ENCODE measurements at places on chromosomes 3 and 15.

GRCh38 chr3:197064771-197065170, 35.2 kb upstream of the MELTF start:
- no peak for DNase-seq

- no peak for DNase-seq
Observed at GRCh38 chr15:33194704-33195670, at the start of gene FMN1. Gene FMN1 (minus strand): TSS chr15:33194714. CDS start chr15:33154914, 39,800 bp downstream.

- DNase-seq, result no peak
Observed at GRCh38 chr15:74406992-74407705, 26.6 kb downstream of the SEMA7A start.

DNA sequence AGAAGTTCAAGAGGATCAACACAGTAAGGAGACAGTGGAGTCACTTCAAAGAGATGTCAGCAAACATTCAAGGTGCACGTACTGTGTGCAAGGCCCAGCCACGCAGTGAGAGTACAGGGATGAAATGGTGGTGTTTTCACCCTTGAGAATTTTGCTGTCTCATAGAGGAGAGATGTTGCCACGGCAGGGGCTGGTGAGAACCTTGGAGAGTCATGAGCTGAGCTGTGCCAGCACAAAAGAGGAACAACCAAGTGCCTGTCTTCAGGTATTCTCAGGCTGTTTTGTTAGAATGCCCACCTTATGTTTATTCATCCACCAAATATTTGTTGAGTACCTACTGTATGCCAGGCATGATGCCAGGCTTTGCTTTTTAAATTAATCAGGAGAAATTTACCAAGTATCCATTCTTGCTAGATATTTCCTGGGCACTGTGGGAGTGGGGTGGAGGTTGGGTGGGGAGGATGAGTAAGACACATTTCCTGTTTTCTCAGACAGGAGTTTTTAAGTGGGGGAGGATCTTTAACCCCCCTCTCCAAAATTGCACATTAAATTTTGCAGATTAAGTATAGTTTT, 72.6 kb downstream of the SLC6A11 start:
- DNase-seq, result no peak

DNA sequence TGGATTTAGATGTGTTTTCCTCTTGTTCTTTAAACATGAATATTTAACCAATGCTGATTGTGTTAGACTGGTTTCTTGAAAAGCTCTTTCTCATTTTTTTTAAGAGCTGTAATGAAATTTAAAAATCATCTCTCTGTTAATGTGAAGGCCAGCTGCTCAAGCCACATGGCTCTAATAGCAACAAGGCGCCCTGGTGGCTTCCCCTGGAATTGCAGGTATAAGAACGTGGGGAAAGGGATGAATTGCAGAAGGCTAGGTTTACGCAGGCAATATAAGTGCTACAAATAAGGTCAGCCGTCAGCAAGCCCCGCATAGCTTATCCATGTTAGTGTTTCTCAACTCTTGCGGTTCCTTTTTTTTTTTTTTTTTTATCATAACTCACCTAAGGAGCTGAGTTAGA, 108.5 kb downstream of the SAMMSON start:
- no peak for DNase-seq

- no peak for DNase-seq
Observed at GRCh38 chr3:187677604-187678003, 7.4 kb upstream of the SST start.

- no peak for DNase-seq
Observed at GRCh38 chr3:157248590-157249422, 88.9 kb upstream of the CCNL1 start.

GRCh38 chr15:65752151-65752700, 39.9 kb downstream of the DENND4A start:
- DNase-seq, result no peak

- no peak for DNase-seq
Observed at GRCh38 chr15:99717161-99718009, 15.9 kb downstream of the LYSMD4 start.

- DNase-seq, result no peak
Observed at GRCh38 chr3:69735893-69736292, 3.4 kb upstream of the MITF start.

Measured in NCI-H1694 treated with DMSO at 0.1 percent for 48 hours (cell line).